ENCODE measurements at places on chromosomes 3 and 15.

DNA sequence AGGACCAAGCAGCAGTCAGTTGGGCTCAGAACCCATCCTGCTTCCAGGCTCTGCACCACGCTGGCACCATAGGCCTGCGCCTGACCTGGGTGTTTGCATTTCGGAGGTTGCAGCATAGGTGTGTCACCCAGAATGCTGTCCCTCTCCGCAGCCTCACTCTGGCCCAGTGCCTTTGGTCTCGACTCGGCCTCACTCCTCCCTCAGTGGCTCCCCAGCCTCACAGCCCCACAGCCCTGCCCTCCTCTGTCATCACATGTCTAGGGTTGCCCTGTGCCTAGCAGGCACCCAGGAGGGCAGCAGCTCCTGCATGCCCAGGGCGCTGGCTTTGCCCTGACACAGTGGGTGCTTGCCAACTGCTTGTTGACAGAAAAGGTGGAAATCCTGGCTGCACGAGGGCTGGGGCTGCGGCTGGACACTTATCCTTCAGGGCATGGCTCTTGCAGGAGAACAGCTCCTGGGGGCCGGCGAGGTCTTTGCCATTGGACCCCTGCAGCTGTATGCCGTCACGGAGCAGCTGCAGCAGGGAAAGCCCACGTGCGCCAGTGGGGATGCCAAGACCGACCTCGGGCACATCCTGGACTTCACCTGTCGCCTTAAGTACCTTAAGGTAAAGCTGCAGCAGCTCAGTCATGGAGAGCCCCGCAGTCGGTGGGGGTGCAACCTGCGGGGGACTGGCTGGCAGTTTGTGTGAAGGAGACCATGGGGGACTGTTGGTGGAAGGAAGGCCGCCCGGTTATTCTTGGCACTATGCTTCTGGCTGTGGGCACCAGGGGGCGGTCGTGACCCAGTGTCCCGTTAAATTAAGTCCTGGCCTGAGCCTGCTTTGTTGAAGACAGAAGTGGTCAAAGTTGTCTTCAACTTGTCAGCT, 16.2 kb downstream of the NISCH start:
- DNase-seq: peak; percentile 89

GRCh38 chr15:40053079-40053830, 14.3 kb upstream of the SRP14 start:
- DNase-seq: no peak

DNA sequence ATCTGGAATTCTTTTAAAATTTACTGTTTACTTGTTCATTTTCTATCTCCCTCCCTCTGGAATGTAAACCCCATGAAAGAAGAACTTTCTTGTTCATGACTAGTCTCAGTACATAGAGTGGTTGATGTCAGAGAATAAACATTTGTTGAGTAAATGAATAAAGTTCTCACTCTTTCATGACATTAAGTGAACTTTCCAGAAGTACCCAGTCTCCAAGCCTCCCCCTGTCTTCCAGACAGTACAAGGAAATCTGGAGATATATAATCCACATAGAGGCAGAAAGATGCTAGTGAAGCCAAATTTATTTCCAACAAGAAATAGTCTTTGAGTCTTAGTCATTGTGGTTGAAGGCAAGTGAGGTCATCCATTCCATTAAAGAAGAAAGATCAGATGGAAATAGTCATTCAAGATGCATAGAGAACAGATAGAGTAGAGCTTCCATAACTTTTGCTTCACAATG, 71.5 kb upstream of the GALNT15 start:
- no peak for DNase-seq

GRCh38 chr3:114034787-114035545, 21.4 kb downstream of the CCDC191 start:
- DNase-seq: no peak

- no peak for DNase-seq
Measured at GRCh38 chr15:45399381-45400212, 21.3 kb upstream of the GATM start.
